Stimulated activated CD4-positive, alpha-beta T cell treated with anti-CD3 and anti-CD28 coated beads, Interleukin-15, amount 100 ng/mL, for 1 hour (primary cell): ENCODE measurements at places on chromosomes 7 and 10.
A peak's percentile ranks its signal among the peaks of the same experiment; 100 is the strongest.

GRCh38 chr7:2719007-2719406 is 31.0 kb downstream of the AMZ1 start:
- DNase-seq, result peak; percentile 57

GRCh38 chr10:3749600-3749999 is 35.4 kb downstream of the KLF6 start:
- no peak for DNase-seq

GRCh38 chr7:137816696-137817320 is 30.0 kb downstream of the DGKI start:
- DNase-seq, result no peak

GRCh38 chr10:50604809-50605208 is 18.9 kb downstream of the SGMS1 start:
- no peak for DNase-seq

GRCh38 chr10:14840178-14840577 is 2.1 kb downstream of the HSPA14 start:
- DNase-seq, result no peak

DNA sequence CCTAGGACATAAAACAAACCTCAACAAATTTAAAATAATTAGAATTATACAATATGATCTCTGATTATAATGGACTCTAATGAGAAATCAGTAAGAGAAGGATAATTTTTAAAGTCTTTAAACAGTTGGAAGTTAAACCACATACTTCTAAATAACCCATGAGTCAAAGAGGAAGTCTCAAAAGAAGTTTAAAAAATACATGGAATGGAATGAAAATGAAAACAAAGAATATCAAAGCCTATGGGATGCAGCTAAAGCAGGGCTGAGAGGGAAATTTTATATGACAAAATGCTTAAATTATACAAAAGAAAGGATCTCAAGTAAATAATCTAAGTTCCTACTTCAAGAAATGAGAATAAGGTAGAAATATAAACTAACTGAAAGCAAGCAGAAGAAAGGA is 460.5 kb downstream of the RPS24 start:
- DNase-seq, result no peak

GRCh38 chr10:63699785-63700613 is 178.8 kb downstream of the REEP3 start:
- DNase-seq, result no peak

DNA sequence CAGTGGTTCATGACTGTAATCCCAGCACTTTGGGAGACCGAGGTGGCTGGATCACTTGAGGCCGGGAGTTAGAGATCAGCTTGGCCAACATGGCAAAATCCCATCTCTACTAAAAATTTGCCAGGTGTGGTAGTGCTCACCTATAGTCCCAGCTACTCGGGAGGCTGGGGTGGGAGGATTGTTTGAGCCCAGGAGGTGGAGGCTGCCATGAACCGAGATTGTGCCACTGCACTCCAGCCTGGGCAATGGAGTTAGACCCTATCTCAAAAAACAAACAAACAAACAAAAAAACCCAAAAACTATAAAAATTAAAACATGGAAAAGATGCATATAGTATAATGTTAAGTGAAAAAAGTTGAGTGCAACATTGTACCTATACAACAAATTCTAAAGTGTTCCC is 81.4 kb downstream of the AKR1D1 start:
- DNase-seq, result no peak

DNA sequence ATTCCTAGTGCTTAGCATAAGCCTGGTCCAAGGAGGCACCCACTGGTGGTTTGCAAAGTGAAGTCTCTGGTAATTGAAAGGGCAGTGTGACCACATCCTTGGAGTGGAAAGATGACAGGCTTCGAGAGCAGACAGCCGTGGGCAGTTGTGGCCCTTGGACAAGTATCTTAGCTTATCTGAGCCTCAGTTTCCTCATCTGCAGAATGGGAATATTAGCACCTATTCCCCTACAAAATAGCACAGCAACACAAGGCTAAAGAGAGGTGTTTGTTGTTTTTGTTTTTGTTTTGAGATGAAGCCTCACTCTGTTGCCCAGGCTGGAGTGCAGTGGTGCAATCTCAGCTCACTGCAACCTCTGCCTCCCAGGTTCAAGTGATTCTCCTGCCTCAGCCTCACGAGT is 29.3 kb downstream of the MYL10 start:
- DNase-seq, result no peak

GRCh38 chr10:49550563-49550962 is 11.6 kb upstream of the ERCC6 start:
- DNase-seq, result no peak

- no peak for DNase-seq
Measured at GRCh38 chr7:8435095-8435494, 1.7 kb downstream of the NXPH1 start.

- DNase-seq, result no peak
Measured at GRCh38 chr7:55515569-55516279, 56.6 kb downstream of the VOPP1 start.

DNA sequence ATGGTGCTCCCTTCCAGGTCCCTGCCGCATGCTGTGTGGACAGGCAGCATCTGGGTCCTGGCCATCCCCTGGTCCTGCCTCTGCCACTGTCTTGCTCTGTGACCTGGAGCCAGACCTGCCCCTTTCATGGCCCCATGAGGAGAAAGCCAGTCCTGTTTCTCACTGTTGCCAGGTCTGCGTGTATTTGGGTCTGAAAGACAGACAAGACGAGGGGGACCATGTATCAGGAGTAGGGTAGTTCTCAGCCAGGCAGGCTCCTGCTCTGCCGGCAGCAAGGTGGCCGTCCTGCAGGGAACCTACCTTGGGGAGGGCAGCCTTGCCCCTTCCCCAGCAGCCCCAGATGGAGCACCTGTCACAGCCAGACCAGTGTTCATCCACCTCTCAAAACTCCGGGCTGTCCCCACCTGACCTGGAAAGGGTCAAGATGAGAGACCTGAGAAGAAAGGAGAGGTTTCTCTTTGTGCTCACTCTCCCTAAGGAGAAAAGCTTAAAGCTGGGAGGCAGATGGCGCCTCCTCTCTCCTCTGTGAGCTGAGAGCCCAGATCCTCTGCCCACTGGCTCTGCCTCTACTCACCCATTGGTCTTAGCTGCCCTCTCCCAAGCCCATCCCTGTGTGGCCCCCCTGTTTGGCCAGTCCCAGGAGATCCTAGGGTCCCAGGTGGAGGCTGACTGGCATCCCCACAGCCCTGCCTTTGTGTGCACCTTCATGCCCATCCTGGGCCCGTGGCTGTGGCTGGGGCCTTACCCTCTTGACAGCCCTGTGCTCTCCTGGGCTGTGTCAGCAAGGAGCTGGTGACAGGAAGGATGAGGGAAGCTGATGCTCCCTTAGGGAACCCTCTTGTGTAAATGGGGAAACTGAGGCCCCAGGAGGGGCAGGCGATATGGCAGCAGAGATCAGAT is 116.1 kb upstream of the PCBD1 start:
- DNase-seq, result no peak

GRCh38 chr10:85862771-85863170 is 503.8 kb downstream of the GRID1 start:
- no peak for DNase-seq

GRCh38 chr7:151339651-151340382 is 1.8 kb upstream of the NUB1 start:
- DNase-seq, result no peak

- no peak for DNase-seq
Measured at GRCh38 chr7:44158873-44159631, 17.9 kb upstream of the MYL7 start.

- DNase-seq, result no peak
Measured at GRCh38 chr7:151917791-151918509, 38.3 kb upstream of the GALNTL5 start.

DNA sequence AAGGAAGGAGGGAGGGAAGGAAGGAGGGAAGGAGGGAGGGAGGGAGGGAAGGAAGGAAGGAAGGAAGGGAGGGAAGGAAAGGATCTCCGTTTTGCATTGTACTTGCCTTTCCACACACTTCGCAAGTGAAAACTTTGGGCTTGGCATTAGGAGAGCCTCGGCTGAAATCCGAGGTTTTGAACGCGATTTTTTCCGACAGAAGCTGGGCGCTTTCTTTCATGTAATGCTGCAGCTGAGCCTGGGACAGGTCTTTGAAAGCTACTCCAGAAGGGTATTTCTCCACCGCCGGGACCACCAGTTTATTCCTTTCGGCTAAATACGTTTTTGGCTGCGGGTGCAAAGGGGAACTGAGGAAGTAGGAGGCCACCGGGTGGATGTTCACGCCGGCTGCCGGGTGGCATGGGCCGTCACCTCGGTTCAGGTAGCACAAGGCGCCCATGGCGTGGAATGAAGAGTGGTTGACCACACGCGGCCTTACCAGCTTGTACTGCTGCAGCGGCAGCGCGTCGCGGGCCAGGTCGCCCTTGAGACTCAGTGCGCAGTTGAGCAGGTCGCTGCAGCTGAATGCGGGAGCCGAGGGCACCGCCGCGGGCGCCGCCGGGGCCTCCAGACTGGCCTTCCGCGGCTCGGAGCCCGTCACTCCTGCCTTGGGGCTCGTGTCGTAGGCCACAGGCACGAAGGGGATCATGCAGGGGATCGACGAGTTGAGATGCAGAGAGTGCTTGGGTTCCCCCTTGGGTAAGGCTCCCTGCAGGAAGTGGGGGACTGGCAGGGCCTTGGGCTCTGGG is 825 bp downstream of the FEZF1 start:
- DNase-seq, result no peak

GRCh38 chr10:46553238-46554049 is 3.0 kb downstream of the GPRIN2 start:
- DNase-seq, result peak; percentile 1

GRCh38 chr10:121680879-121681655 is 82.8 kb upstream of the FGFR2 start:
- no peak for DNase-seq

GRCh38 chr7:89623018-89623672 is 531.1 kb upstream of the STEAP1 start:
- DNase-seq, result no peak

GRCh38 chr7:81986723-81987470 is 217.1 kb upstream of the HGF start:
- no peak for DNase-seq

DNA sequence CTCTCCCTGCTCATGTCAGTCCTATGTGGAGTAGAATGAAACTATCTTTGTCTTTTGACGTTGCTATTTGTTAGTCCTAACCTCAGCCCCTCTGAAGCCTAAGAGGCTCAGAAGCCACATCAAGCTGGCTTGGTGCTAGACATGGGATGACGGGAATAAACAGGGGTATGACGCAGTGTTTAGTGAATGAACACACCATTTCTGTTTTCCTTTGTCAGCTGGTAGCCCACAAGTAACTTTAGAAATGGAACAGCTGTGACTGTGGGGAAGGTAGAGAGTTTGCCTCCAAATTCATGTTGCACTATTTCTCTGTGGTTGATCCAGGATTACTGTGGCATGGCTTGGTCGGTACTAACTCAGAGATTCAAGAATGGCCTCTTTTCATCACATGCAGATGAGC is 31.3 kb downstream of the COX15 start:
- DNase-seq, result no peak

GRCh38 chr7:78146546-78146945 is 348.0 kb downstream of the PHTF2 start:
- DNase-seq, result no peak

DNA sequence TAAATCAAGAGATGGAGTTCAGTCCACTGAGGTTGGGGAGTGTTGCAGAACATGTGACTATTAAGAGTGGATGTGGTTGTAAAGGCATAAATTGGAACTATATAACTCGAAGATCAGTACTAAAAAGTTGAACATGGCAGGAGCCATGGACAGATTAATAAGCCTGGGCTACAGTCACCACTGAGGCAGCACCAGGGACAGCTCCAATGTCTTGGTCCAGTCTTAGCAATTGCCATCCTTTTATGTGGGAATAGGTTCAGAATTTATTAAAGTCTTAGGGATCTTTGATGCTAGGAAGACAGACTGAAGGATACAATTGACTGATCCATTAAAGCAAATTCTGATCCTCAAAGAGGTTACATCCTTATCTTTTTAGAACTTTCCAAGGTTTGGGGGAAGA is 156.6 kb downstream of the ADRA2A start:
- no peak for DNase-seq

DNA sequence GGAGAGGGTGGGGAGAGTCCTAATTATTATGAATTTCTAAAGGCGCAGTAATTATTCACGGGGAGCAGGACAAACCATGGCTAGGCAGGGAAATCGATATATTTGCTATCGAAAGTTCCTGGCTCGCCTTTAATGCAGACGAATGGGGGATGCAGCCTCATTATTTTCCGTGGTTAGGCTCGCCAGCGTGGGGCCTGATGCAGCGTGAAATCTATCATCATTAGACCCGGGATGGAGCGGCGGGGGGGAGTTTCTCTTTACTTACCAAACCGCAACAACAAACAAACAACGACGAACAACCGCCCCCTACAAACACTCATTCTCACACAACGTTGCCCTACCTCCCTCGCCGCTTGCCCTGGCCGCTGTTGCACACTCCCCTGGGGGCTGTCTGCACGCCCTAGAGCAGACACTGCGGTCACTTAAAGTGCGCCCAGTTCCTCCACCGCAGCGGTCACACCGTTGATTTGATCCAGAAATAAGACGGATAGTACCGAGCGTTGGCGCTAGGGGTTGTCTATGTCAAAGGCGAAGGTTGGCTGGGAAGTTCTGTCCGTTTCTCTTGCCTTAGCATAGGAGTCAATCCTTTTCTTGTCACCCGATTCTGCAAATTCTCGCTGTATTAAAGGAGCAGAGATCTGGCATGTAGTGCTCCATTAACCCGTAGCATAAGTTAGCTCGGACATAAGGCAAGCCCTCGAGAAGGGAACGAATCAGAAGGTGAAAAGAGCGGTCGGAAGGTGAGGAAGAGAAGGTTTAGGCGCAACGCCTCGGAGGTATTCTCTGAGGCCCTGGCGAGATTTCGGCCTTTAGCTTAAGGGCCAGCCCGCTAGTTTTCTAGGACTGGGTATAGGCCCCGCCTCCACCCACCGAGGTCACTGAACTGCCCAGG is 10.4 kb downstream of the NXPH1 start:
- DNase-seq, result no peak

GRCh38 chr7:155922067-155922816 is 110.0 kb upstream of the SHH start:
- DNase-seq, result no peak

- no peak for DNase-seq
Measured at GRCh38 chr10:113712755-113713639, 33.3 kb downstream of the CASP7 start.

GRCh38 chr7:45176886-45177731 is 19.5 kb downstream of the RAMP3 start:
- no peak for DNase-seq

DNA sequence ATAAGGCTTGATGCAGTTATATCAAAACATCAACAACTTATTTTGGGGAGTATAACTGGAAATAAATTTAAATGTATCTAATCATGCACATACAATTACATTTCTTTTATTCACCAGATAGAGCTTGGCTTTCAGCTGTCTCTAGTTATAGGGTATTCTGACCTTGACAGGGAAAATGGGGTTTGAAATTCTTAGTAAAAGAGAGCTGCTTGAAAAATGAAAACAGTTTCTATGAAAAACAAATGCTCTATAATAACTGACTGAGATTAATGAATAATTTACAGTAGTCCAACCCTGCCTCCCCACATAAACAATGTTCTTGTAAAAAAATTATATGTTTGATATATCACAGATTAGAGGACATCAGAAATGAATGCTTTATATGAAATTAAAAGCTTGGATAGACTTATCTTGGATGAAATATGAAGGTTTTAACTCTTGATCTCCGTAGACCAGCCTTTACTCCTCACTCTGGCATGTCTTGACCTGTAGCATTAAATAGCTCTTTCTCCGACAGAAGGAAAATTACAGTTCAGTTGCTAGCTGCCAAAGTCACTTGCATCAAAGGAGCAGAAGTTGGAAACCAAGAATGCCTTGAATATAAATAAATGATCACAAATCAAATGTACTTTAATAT is 32.1 kb downstream of the VWC2 start:
- DNase-seq, result no peak

GRCh38 chr10:48937796-48938195 is 1.8 kb downstream of the LRRC18 start:
- no peak for DNase-seq
